ENCODE measurements at places on chromosomes 5 and 9.

GRCh38 chr5:95731571-95732554 is 727 bp downstream of the RHOBTB3 start:
- peak; percentile 53 for DNase-seq

DNA sequence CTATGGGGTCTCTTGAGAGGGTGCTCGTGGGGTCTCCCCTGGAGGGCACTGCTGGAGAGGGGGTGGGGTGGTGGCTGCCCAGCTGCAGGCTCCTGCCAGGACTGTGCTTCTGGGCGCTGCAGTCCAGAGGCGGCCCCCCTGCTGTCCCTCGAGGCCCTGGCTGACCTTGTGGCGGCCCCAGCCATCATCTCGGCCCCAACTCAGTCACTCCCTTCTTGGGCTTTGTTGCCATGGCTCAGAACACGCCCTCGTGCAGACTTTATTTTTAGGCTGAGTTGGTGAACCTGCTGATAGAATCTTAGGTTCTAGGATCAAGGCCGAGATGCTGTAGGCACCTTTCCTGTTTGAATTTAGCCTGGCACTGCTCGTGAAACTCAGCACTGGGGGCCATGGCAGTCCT is 22.8 kb downstream of the FBXW5 start:
- no peak for DNase-seq

GRCh38 chr9:9585920-9586319 is 1026.9 kb downstream of the PTPRD start:
- DNase-seq: no peak

DNA sequence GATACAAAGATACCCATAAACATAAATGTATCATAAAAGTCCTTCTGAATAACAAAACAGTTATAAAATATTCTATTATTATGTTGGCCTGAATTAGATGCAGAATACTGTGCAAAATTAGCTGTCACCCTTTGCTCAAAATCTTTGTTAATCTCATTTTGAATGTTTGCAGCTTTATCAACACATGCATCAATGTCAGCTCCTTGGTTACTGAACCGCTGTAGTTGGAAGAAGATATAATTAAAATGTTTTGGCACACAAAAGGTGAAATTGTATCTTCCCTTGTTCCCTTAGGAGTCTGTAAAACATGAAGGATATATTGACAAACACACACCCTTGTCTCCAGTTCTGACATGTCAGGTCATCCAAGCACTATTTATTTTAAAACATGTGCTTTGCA is 146.3 kb upstream of the POU5F2 start:
- no peak for DNase-seq
